Vagina (tissue), 2 donors: ENCODE measurements at places on chromosomes 6 and 20.
A peak's percentile ranks its signal among the peaks of the same experiment; 100 is the strongest.

GRCh38 chr20:8432435-8433148, 300.5 kb downstream of the PLCB1 start:
- no peak for DNase-seq

DNA sequence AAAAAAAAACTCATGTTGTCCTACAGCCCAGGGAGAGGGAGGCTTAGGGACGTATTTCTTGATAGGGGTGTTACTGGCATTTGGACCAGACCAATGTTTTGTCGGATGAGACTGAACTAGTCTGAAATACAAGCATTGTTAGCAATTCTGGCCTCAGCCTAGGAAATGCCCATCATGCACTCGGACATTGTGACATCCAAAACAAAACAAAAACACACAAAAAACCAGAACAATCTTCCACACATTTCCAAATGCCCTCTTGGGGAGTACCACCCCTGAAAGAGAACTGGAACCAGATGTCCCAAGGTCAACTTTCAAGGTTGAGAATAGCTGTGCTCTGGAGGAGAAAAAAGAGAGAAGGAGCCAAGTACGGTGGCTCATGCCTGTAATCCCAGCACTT, 299.1 kb upstream of the JARID2 start:
- no peak for DNase-seq

- DNase-seq, result no peak
These were observed 175.6 kb downstream of the SYNE1 start for GRCh38 chr6:152461556-152461955.

GRCh38 chr6:123529058-123529457, 107.7 kb downstream of the TRDN start:
- DNase-seq, result no peak

- DNase-seq, result peak; percentile 44
These were observed 14.9 kb upstream of the PPARD start for GRCh38 chr6:35327349-35328027.

GRCh38 chr6:93819189-93819588, 399.8 kb upstream of the EPHA7 start:
- DNase-seq, result no peak

DNA sequence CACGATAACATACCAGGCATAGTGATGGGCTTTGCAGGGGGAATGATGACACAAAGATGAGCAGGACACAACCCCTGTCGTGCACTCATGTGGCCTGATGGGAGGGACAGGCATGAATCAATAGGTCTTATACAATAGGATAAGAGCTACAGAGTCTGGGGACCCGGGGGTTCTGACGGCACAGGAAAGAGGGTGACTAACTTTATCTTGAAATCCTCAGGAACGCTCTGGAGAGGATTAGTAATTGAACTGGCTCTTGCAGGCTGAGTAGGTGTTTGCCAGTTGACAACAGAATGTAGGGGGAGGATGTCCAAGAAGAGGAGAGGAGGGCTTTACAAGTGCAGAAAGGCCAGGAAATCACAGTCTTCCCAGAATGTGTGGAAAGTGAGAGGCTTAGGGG, 219.9 kb upstream of the ECI2 start:
- DNase-seq, result no peak

- DNase-seq, result no peak
These were observed 15.1 kb upstream of the DEK start for GRCh38 chr6:18279422-18279821.

- no peak for DNase-seq
These were observed 196.3 kb upstream of the BTBD3 start for GRCh38 chr20:11721411-11721810.

DNA sequence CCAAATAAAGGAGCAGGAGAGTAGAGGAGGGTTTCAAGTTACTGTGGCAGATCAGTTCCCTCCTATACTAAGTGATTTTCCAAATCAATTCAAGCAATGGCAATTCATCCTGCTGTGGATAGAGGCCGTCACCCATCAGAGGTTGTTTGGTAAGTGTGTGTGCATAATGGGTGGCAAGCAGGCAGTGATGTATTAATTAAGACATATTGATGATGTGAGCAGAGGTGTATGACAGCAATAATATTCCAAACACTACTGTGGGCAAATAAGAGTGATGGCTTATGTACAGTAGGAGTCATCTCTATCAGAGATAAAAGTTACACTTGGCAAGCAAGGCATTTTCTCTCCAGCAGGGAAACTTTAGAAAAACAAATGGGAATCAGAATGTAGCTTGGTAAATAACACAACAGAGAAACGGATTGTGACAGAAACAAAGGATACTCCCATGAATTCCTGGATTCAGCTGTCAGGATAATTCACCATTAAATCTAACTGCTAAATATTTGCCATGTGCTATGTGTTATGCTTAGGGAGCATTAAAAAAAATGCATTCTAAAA, 196.3 kb downstream of the KHDC1L start:
- DNase-seq, result no peak

DNA sequence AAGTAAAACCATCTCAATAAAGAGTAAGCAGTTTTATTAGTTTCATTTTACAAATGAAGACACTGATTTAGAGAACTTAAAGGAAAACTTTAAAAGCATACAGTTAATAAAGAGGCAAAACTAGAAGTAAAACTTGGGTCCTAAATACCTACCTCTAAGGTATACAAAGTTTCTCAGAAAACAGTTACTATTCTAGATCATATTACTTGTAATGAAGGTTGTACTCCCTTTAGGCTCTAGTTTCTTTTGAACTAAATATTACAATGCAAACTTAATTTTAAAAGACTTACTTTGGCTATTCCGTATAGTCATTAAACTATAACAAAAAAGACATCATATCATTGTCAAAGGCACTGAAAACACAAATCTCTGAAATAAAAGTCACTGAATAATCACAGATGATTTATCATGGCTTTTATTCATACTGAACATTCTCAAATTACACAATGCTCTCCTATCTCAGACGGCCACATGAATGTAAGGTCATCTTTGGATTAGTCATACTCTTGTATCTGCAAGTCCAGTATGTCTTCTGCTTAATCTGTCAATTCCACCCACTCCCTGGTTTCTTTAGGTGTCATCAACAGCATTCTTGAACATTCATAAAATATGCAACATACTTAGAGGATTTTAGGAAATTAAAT, 361.6 kb upstream of the RUNX2 start:
- DNase-seq, result no peak

DNA sequence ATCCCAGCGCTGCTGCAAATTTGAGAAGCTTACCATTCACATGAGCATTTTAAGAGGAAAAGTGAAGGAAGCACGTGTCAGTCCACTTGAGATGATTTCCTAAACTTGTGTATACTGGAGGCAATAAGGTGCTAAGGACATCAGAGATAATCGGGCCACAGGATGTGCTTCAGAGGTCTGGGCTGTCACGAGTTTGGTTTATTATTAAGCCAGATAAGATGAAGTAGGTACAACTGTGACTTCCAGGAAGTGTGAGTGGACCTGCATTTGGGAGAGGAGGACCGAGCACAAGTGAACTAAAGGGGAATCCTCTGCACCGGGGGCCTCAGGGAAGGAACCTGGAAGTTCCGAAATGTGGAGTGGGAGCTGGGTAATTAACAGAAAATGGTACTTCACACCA, 1.4 kb downstream of the SAMD5 start:
- no peak for DNase-seq

GRCh38 chr6:3226042-3226441, 1.4 kb downstream of the TUBB2B start:
- no peak for DNase-seq

GRCh38 chr20:32505723-32506473, 79.2 kb downstream of the NOL4L start:
- no peak for DNase-seq

GRCh38 chr6:107670792-107671199, 153.3 kb downstream of the SCML4 start:
- DNase-seq, result no peak

DNA sequence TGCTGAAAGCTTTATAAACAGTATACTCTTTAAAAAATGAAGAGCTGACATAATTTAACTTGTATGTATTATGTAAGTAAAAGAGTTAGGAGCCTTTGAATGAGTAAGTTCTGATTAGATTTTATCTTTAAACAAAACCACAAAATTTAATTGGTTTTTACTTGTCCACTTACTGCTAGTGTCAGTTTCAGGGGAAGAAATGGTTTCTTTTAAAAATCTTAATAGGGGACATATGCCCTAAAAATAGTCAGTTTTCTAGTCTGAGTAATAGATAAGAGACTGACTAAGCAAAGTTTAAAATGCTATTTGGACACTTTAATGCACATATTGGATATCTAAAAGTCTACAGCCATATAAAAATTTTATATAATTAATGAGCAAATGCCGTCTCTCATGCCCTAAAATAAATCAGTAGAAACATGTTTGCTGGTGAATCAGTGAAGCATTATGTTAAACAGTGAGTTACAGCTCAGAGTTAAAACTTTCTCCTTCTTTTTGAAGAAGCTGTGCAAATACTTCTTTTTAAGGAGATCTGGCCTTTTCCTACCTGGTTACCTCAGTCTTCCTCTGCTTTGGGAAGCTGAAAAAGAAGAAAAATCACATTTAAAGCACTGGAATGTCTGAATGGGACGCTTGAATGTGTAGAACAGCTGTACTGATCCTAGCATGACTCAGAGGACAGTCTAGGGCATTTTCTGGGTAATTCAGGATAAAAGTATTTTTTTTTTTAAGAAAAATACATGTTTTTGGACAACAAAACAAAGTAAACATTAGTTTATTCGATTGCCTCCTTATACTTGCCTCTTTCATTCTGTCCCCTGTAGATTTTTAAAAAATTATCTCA, 55.3 kb downstream of the CDH26 start:
- DNase-seq, result no peak

GRCh38 chr6:142926494-142927270, 18.3 kb downstream of the HIVEP2 start:
- no peak for DNase-seq

DNA sequence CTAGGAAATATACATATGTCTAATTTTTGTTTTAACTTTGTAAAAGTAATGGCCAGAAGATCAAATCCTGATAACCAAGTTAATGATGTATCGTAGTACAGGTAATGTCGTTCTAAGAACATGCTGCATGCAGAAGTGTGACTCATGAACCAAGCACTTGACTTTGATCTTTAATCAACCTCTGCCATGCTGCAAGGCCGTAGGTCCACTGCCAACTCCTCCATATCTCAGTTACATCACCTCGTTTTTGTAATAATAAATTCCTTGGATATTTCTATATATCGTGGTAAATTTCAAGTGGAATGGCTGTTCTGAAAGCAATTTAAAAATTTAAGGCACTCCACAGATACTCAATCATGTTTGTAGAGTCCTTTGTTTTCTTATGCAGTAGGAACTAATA, 771.7 kb downstream of the EPHA7 start:
- no peak for DNase-seq

- no peak for DNase-seq
These were observed 192.5 kb upstream of the MCHR2 start for GRCh38 chr6:100186552-100186951.

- DNase-seq, result no peak
These were observed 37.8 kb downstream of the HFE start for GRCh38 chr6:26124781-26125685.

GRCh38 chr6:83218646-83219045, 25.5 kb downstream of the RWDD2A start:
- DNase-seq, result no peak

GRCh38 chr6:11194356-11195218, 37.9 kb downstream of the NEDD9 start:
- DNase-seq, result peak; percentile 56

DNA sequence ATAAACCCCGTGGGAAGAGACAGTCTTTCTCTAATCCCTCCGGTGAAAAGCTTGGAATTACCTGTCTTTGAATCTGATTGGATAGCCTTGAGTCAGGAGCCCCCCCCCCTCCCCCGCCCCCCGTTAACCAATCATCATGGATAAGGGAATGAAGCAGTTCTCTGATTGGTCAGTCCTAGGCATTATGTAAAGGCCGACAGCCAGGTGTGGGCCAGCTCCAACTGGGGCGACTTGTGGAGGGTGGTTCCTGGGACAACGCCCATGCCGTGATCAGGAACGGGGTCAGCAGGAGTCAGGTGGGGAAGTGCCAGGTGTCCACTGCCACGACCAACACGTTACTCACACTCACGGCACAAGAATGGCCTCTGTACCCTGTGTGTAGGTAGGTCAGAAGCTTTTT, 406.8 kb upstream of the SULF2 start:
- no peak for DNase-seq

DNA sequence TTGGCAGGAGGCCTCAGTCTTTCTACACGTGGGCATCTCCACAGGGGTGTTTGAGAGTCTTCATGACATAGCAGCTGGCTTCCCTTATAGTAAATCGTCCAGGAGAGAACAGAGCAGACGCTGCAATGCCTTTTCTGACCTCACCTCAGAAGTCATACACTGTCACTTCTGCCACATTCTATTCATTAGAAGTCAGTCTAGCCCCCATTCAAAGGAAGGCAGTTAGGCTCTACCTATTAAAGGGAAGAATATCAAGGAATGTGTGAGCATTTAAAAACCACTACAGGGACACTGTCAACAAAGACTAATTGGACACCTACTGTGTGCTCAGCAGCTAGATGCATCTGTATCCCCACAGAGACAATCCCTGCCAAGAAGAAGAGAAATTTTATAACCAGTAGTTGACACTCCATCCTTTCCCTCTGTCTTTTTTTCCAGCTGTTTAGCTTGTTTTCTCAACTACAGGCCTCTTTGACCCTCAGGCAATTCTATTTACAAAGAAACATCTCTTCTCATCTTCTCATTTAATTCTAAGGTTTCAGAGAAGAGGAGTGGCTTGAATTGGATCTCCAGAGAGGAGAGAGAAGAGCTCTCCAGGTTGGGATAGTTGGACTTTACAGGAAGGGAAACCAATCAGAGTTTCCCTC, 18.6 kb downstream of the ARMC12 start:
- no peak for DNase-seq

- no peak for DNase-seq
These were observed 59.6 kb upstream of the PHIP start for GRCh38 chr6:79137671-79138070.

DNA sequence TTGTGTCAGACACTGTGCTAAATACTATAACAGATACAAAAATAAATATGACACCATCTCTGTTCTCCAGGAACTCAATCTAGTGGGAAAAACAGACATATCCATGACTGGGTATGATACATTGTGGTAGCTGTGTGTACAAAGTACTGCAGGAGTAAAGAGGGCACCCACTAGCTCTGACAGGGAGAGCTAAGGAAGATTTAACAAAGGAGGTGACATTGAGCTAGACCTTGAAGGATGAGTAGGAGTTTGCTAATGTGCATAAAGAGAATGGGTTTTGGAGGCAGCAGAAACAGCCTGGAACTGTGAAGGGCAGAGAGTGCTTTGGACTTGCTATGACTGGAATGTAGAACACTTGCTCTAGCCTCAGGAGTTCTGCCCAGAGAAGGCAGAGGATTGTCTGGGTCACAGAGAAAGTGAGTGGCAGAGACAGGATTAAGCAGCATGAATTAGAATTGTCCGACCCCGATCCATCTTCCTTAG, 14.4 kb downstream of the MMP24 start:
- no peak for DNase-seq
